ENCODE measurements at places on chromosomes 11 and 22. TPM values are rescaled to one million over a fixed set of nuclear protein-coding genes. Genes with fewer than 3 reads are reported as not detected.
A peak's percentile ranks its signal among the peaks of the same experiment; 100 is the strongest.

DNA sequence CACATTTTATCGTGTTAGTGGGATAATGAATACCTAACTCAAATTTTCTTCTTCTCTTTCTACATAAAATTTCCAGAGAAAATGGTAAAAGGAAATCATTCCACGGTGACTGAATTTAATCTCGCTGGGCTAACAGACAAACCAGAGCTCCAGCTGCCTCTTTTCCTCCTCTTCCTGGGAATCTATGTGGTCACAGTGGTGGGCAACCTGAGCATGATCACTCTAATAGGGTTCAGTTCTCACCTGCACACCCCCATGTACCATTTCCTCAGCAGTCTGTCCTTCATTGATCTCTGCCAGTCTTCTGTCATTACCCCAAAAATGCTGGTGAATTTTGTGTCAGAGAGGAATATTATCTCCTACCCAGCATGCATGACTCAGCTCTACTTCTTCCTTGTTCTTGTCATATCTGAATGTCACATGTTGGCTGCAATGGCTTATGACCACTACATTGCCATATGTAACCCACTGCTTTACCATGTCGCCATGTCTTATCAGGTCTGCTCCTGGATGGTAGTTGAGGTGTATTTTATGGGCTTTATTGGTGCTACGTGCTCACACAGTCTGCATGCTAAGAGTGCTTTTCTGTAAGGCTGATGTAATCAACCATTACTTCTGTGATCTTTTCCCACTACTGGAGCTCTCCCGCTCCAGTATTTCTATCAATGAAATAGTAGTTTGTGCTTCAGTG, 24.1 kb downstream of the OR10D3 start:
- DNase-seq: no peak

DNA sequence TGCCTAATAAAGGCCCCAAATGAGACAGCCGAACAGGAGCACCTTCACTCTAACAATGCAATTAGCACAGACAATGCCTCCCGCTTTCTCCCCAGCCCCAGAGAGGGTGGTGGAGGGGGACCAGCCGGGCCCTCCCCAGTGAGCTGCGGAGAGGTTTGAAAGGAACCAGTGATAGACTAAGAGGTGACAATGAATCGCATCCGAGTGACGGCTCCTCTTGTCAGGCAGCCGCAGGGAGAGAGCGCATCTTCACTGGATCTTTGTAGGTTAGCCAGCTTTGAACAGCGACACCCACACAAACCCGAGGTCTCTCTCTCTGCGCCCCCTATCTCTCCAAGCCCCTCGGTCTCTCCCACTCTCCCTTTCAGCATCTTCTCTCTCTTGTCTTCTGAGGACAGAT, 28.0 kb downstream of the FLRT1 start:
- DNase-seq: no peak

- no peak for DNase-seq
Measured at GRCh38 chr11:30730011-30730410, 143.9 kb upstream of the MPPED2 start.

- no peak for DNase-seq
Measured at GRCh38 chr22:28123989-28124766, 205.1 kb upstream of the PITPNB start.

GRCh38 chr11:115324581-115325432, 179.4 kb downstream of the CADM1 start:
- peak; percentile 13 for DNase-seq

GRCh38 chr11:72668629-72669347, 5.4 kb downstream of the PDE2A start:
- DNase-seq: no peak

GRCh38 chr22:29887358-29887757, 4.4 kb downstream of the MTMR3 start:
- DNase-seq: no peak

DNA sequence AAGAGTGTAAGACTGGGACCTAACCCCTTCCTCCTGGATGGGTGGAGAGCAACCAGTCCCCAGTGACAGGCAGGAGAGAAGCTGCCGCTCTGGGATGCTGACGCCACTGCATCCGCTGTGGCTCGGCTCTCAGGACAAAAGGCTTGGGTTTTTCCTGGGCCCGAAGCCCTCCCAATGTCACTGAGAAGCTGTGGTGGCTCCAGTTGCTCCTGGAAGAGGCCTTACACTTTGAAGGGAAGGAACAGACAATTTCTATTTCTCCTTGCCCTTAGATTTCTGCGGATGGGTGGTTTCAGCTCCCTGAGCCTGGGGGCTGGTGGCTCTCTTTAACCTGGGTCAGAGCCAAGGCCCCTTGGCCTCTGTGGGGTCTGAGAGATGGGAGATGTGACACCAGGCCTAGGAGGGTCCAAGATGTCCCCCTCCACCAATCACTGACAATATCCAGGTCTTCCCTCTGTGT, 21.4 kb downstream of the TPBGL start:
- DNase-seq: no peak

DNA sequence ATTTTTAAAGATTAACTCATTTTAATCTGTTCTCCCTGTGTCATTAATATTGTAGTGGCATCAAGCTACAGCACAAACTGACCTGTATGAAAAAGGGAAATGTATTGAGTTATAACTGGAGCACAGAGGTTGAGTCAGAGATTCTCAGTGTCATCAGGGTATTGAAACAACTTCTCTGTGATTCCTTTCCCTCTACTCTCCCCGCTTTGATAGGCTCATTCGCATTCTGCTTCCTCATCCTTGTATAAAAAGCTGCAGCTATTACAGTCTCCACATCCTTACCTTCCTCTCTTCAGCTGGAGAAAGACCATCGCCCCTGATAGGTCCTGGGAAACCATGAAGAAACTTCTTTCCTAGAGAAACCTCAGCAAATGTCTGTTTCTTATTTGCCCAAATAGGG, 90.0 kb downstream of the BDNF start:
- DNase-seq: no peak

GRCh38 chr11:23674866-23675265, 814.6 kb upstream of the CCDC179 start:
- DNase-seq: no peak

GRCh38 chr11:125287491-125288210, 123.1 kb downstream of the PKNOX2 start:
- DNase-seq: no peak

DNA sequence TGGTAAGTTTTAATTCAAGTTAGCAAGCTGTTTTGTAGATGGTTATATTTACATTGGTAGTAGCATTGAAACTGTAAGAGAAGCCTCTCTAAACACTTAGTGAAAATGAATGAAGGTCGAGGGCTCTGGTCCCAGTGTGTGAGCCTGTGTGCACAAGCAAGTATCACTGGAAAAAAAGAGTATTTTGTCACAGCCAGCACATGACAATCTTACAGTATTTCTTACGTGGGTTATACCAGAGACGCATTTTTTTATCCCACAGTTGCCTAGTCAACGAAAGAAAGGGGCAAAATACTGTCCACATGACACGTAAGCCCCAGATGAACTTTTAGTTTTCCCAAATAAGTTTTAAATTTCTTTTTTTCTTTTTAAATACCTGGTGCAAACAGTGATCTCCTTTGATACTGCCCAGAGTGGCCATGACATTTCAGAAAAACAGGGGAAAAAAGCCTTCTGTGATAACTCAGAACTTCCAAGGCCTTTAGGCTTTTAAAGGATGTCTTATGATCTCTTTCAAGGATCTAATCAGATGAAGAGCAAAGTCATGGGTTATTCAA, 23.5 kb downstream of the RAB38 start:
- no peak for DNase-seq

DNA sequence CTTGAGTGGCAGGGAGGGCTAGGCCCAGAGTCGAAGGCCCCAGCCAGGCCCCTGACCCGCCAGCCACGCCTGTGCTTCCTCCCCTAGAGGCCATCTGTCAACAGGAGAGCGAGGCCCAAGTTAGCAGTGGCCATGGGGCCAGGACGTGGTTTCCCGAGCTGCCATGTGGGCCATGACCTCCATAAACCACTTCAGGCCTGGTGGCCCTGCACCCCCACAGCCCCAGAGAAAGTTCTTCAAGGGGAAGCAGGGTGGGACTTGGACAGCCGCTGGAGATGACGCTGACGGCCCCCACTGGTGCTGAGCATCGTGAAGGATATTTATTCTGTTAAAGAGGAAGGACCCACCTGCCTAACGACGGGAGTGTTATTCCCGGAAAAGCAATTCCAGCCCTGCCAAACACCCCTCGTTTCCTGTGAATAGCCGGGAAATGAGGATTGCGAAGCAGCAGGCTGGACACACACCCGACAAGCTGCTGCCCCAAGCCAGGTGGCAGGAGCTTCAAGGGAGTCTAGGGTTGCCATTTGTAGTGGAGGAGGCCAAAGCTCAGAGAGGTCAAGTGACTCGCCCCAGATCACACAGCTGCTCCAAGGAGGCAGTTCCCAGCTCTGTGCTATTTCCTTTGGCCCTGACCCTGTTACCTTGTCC, 12.8 kb downstream of the PRR5 start:
- DNase-seq: no peak

DNA sequence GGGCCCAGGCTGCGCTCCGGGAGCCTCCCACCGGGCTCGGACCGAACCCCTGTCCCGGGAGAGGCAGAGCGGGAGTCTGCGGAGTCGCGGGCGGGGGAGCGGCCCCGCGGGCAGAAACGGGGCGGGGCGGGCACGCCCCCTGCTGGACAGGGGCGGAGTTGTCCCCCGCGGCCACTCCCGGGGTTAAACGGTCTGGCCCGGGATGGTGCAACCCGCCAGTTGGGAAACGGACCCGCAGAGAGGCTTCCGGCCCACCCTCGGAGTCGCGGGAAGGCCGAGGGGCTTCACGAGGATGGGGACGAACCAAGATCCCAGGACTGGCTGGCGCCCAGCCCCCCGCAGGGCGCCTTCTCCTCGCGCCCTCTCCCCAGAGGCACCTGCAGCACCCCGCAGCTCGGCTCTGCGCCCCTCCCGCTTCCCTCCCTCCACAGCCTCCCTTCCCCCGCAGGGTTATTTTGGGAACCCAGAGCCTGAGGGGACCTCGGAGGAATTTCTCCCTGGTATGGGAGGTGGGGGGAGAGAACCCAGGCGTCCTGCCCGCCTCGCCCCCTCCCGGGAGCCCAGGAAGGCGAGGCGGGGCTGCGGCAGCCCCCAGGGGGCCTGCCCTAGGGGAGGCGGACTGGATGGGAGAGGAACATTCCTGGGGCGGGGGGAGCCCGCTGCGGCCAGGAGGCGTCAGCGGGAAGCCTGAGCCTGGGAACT, 902 bp downstream of the RASGRP2 start:
- DNase-seq: peak; percentile 83

- DNase-seq: peak; percentile 84
Measured at GRCh38 chr22:38766076-38766777, 10.4 kb upstream of the SUN2 start.

DNA sequence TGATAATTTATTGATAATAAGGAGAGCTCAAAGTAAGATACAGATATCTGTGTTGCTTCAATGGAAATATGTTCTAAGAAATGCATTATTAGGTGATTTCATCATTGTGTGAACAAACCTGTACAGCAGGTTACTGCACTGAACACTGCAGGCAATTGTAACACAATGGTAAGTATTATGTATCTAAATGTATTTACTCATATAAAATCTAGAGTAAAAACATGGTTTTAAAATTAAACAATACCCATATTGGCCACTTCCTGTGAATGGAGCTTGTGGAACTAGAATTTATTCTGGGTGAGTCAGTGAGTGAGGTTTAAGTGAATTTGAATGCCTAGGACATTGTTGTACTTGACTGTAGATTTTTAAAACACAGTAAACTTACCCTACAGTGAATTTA, 722.9 kb upstream of the RAG2 start:
- DNase-seq: no peak

GRCh38 chr11:13772223-13773046, 104.0 kb downstream of the FAR1 start:
- DNase-seq: no peak

DNA sequence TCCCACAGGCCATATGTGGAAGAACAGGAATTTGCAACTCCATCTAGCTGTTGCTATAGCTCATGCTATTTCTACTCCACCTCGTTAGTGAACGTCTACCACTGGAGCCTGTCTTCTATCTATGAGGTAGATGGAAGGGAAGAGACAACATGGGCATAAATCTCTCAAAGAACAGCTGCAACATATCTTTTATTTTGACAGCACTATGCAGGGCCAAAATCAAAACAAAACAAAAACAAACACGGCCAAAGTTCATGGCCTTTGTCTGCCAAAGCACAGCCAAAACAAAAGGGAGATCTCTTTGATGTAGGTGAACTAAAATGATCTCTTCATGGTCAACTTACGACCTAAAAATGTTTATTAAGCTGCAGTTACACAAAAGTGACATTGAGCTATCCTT, 215.2 kb upstream of the MPPED2 start:
- no peak for DNase-seq

Gene SYT13
- 15.1 TPM for total RNA-seq

Gene TBX1
- total RNA-seq: 12.8 TPM

Gene MOGAT2
- total RNA-seq: 0.11 TPM

Gene MUC5AC
- total RNA-seq: not detected

Gene PCF11
- 56.2 TPM for total RNA-seq

Gene SLC25A18
- total RNA-seq: 2.1 TPM
